ENCODE measurements at places on chromosomes 4 and X.

DNA sequence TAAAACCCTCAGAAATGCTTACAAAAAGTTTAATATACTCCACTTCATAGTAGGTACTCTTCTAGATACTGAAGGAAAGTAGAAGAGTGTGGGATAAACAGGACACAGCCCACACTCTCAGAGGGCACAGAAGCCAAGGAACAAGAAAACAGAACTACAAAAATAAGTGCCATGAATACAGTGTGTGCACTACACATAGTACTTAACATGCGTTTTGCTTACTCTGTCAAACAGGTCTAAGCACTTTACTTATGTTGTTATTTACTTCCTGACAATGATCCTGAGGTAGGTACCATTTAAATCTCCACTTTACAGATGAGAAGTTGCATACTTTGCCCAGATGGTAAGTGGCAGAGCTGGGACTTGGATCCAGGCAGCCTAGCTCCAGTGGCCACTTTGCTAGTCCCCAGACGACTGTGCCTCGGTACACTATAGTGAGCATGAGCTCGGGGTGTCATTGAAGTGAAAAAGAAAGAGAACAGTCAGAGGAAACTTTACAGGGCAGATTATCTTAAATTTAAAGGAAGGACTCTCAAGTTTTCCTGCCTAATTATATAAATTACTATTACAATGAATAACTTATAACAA, 120.3 kb downstream of the BANK1 start:
- DNase-seq = no peak

DNA sequence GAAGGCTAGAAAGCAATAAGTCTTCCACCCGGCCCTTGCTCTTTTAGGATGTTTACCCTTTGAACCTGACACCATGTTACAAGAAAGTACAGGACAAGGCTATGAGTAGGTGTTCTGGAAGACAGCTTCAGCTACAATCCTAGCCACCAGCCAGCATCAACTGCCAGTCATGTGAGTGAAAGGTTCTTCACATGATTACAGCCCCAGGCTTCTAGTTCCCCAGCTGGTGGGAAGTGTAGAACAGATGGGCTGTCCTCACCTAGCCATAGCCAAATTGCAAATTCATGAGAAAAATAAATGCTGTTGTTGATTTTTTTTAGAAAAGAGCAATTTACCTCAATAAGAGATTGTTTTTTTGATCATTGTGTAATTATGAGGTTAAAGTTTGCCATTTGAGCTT, 60.8 kb downstream of the GRXCR1 start:
- no peak for DNase-seq

DNA sequence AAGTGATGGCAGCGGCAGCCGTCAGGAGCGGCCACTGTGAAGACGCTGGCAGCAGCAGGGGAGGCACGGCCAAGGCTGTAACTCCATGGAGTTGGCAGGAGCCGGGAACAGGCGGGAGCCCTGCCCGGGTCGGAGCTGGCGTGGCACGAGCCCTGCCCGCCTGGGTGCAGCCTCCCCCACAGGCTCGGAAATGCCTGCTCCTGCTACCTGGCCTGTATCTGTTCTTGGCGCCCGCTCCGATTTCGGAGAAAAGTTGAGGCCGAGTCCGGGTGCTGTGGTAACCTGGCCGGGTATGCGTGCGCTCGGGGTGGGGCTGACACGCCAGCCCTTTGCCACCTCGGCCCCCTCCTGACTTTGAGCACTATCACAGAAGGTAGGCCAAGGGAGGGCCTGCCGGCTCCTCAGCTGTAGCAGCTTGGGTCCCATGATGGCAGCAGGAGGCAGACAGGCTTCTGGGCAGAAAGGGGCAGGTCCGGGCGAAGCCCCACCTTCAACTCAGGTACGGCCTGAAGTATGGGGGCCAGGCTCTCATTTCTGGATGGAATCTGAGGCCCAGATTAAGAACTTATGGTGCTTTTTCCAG, 51.2 kb upstream of the SHISA3 start:
- no peak for DNase-seq

DNA sequence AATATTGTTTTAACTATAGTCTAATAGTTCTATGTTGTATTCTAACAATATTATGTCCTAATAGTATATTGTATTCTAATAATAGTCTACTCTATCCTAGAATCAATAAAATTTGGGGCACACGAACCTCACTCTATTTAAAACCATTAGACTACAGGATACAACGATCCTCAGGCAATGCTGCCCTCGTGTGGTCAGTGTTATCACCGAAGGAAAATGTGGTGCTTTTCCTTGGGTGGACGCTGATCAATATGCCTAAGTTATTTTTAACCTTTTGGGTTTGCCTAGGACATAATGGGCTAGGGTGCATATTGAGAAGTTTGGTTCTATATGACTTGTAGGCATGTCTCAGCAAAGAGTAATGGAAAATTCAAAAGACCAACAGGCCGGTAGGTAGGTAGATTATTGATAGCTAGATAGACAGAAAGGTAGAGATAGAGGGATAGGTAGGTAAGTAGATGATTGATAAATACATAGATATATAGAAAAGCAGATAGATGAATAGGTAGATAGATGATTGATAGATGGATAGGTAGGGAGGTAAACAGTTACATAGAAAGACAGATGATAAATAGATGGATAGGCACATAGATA, 75.1 kb downstream of the PRKX start:
- peak; percentile 44 for DNase-seq

- no peak for DNase-seq
Measured at GRCh38 chrX:8390771-8391170, 73.9 kb upstream of the VCX3B start.

DNA sequence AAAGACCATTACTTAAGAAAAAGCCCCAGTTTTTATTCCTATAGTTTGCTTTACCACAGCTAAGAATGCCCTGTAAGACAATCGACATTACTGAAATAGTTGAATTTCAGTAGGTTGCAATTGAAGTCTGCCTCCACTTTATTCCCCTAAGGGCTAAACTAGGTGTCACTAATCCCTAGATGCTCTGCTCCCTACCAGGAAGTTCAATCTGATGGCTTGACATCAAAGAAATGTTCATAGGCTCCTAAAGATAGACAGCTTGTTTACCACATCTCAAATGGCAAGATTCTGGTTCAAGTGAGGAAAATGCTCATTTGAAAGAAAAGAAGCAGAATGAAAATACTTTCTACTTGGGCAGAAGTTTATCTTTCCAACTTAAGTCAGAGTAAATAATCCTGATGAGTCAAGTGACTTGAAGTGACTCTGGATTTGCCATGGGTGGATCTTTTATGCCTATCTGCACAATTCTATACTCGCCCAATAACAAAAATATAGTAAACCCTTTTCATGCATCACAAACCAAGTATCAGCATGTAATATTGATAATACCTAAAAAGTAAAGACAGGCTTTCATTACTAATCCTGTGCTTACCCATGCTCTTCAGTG, 117.2 kb downstream of the SH3RF1 start:
- DNase-seq = no peak

GRCh38 chrX:70289168-70289792, 447 bp downstream of the PDZD11 start:
- DNase-seq = peak; percentile 27

- DNase-seq = peak; percentile 26
Measured at GRCh38 chr4:159505266-159505975, 402.5 kb downstream of the RAPGEF2 start.

DNA sequence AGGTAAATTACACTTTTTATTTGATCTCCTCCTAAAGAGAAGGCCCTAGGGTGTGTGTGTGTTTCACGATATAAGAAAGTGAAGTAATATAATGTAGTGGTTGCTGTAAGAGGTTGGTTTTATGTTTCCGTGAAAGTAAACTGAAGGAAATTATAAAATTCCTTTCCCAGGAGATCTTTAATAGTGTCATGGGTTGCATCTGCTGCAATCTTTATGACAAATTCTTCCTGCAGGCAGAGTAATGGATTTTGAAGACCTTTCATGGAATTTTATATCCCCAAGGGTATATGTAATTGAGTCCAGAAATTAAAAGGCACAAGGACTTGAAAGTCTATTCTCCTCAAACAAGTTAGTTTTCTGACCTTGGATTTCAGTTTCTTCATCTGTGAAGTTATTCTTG, 538.6 kb downstream of the ANKRD50 start:
- no peak for DNase-seq
